ENCODE measurements at places on chromosomes 2 and 18.

- no peak for DNase-seq
These were observed 81.3 kb downstream of the CLHC1 start for GRCh38 chr2:55150834-55151233.

DNA sequence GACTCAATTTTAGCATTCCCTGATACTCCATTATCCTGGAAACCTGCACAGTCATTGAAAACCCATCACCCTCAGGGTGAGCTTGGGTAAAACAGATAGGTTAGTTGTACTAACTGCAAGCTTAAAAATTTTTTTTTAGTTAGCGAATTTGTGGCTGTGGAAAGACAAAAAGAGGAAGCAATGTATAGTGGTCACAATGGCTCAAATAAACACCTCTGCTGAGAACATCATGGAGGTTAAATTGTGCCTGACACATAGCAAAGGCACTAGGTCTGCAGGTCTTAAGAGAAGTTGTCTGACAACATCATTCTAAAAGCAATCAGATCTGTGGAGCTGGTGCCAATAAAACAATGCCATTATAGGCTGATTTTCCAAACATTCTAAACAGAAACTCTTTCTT is 84.4 kb upstream of the CAVIN2 start:
- no peak for DNase-seq

DNA sequence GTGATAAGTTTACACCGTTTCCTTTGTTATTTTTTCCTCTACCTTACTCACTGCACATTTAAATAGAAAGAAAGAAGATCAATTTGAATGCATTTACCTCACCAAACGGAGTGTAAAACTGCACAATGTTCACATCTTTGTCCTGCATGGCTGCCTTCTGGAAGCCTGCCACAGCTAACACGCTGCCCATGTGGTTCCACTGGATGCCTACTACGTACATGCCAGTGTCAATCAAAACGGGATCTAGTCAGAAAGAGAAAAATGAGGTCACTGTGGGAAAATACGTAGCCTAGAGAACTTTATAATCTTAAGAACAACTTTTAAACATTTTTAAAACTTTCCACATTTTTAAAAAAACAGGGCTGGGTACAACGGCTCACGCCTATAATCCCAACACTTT is 16.4 kb downstream of the WDR35 start:
- no peak for DNase-seq

- DNase-seq = peak; percentile 24
These were observed at the start of gene FBLN7 for GRCh38 chr2:112138159-112139032. Gene FBLN7, plus strand, starts transcription at chr2:112138385. Its CDS starts 271 bp downstream, at chr2:112138656.

- DNase-seq = no peak
These were observed 44.6 kb downstream of the TBC1D8 start for GRCh38 chr2:101106453-101107181.

DNA sequence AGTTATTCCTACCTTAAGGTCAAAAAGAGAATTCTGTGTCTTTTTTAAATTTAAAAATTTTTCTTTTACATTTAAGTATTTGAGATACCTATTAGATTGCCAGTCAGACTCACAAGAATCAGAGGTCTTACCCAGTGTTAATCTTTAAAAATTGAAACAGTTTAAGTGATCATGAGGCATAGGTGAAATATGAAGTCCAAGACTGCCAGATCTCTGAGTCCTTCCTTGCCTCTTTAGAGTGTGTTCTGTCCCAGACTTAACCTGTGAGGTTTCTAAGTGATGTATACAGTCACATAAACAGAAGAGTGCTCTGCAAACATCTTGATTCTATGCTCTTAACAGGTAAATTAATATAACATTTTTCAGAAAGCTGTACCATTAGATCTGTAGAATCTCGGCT is 40.6 kb downstream of the ACTR3 start:
- DNase-seq = no peak

- DNase-seq = no peak
These were observed 159.6 kb downstream of the SLC8A1 start for GRCh38 chr2:40292291-40292690.

GRCh38 chr2:186460465-186460864 is 25.6 kb upstream of the ZC3H15 start:
- no peak for DNase-seq

DNA sequence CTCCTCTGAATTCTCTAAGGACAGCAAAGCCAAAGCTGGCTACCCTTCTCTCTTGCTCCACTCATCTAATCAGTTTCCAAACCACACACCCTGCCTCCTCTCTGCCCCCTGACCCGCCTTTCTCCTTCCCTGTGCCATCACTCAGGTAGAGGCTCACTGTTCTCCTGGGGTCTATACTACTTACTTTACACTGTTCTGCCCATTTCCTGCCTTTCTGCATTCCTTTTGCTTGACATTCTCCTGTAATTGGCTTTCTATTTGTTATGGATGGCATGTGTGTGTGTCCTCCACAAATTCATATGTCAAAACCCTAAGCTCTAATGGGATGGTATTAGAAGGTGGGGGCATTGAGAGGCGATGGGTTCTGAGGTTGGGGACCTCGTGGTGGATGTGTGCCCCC is 675.2 kb upstream of the ID2 start:
- no peak for DNase-seq

DNA sequence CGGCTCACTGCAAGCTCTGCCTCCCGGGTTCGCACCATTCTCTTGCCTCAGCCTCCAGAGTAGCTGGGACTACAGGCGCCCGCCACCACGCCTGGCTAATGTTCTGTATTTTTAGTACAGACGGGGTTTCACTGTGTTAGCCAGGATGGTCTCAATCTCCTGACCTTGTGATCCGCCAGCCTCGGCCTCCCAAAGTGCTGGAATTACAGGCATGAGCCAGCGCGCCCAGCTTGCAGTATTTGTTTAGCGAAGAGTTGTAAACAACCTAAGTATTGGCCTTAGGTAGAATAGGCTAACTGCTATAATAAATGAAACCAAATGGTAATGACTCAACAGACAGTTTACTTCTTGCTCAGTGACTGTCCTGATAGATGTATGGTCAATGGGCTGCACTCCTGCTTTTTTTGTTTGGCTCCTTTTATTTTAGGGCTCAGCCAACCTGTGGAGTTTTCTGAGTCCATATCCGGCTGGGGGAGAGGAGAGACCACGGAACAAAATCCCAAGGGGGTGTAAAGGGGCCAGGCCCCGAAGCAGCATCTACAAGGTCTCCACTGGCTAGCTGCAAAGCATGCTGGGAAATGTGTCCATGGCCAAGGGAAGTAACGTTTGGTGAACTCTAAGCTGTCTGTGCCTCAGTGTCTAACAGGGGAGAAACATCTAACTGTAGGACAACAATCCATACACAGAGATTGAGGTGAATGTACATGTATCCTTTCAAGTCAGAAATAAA is 841.0 kb upstream of the ID2 start:
- no peak for DNase-seq

DNA sequence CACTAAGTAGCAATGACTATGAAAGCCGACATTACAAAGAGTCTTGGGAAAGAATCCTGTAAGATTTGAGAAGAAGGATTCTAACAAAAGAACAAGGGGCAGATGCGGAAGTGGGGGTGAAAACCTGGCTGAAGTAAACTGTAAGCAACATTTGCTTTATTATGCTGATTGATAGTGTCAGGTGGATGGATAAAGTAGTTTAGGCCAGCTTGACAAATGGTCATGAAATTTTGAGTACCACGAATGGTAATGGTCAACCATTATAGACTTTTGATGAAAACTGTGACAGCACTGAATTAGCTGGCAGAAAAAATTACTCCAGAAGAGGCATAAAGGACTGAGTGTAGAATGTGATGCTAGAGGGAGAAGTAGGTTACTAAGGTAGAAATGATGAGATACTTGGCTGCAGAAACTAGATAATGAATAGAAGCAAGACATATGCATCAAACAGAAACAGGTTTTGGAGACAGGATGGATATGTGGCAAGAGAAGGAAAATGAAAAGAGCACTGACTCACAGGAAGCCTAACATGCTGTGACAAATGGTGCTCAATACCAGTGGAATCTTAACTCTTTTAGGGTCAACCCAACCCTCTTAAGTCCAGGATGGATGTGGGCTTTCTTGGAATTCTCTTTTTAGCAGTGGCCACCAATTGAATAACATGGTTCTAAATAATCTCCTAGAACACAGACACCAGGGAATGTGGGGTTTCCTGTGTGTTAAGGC is 6.8 kb downstream of the THUMPD2 start:
- no peak for DNase-seq
